ENCODE measurements at places on chromosomes 16 and 17.

DNA sequence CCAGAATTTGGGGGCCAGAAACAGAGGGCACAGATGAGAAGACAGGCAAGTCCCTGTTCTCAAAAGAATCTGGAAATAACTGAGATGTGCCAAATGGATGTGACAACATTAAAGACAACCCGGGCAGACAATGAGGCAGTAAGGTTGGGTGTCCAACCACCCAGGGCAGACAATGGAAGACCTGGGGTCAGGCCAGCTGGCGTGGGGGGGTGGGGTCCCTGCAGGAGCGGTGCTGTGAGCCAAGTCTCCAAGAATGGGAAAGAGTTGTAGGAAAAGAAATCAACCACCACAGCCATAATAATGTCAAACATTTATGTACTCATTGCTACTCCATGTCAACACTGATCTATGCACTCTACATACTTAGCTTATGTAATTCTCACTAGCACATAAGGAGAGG lies 203.3 kb downstream of the C16orf78 start:
- no peak for DNase-seq

DNA sequence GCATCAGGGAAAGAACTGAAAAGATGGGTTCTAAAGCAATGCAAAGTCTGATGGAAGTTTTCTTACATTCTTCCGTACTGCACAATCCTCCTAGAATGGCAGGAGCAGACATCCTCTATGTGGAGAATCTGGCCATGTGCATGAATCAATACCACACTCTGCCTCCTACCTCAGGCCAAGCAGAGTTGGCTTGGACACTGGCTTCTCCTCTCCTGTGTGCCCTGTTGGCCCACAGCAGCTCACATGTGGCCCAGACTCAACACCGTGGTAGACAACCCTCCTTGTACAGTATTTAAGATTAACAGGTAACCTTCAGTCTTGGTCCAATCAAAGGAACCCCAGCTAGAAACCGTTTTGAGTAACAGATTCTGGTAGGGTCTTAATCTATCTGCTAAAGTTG lies 101.9 kb downstream of the ZFHX3 start:
- no peak for DNase-seq

DNA sequence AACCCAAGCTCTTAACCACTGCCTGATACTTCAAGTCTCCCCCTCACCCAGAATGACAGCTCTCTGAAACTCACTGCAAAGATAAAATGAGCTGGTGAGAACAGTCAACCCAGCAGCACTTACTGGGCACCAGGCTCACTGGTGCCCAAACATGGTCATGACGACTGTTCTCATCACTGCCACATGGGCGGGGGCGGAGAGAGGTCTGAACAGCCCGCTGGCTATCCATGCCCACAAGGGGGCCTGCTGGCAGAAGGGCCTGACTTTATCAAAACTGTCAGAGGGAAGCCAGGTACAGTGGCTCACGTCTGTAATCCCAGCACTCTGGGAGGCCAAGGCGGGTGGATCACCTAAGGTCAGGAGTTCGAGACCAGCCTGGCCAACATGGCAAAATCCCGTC lies 4.0 kb downstream of the MYBBP1A start:
- no peak for DNase-seq

DNA sequence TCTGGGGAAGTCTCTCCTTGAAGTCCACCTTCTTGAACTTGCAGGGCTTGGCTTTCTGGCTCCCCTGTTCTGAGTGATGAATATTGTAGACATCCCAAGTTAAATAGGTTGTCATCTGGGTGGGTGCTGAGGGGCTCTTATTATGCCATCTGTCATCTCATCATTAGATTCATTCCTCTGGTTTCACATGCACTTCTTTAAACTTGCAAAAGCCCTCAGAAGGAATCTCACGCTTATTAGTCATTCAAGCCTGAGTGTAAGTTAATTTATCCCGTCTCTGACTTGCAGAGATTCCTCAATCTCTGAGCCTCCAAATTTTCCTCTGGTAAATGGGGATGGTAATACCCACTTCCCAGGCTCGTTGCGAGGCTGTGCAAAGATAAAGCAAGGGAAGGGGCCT lies 5.7 kb downstream of the MGAT5B start:
- no peak for DNase-seq

GRCh38 chr16:525520-526180 lies 1.9 kb upstream of the CAPN15 start:
- DNase-seq = peak; percentile 84

GRCh38 chr16:4594433-4595410 lies 20.0 kb downstream of the UBALD1 start:
- no peak for DNase-seq

DNA sequence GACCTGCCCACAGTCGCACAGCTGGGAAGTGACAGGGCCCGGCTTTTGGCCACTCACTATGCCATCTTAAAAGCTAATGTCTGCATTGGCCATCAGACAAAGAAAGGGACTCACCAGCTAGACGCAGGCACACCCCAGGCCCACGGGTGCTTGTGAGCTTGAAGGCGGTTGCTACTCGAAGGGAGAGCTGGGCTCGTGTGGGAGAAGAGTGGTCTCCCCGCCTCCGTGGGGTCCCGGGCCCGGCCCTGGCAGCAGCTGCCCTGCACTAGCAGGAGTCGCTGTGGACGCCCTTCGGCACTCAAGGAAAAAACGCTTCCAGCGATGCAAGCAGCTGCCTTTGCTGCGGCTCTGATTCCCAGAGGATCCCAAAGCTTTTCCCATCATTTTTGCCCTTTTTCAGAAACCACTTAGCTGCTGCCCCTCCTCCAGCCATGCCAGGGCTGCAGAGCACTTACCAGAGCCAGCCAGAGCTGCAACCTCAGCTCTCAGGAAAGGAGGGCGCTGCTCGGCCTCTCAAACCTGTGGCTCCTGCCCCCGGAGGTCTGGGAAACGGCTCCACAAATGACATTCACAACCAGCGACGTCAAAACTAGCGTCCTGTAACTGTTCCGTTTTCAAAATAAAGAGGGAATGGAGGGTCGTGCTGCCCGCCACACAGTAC lies 12.3 kb downstream of the TRPV1 start:
- no peak for DNase-seq

DNA sequence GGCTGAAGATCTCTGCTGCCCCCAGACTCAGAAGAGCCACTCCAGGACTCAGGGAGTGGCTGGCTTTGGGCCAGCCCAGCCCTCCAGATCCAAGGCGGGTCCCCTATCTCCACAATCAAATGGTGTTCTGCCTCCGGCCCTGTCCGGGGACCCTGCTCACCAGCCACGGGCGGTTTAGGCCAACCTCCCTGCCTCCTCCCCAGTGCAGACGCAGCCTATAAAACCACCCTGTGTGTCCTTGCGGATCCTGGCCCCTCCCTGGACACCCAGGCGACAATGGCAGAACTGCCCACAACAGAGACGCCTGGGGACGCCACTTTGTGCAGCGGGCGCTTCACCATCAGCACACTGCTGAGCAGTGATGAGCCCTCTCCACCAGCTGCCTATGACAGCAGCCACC lies at the start of gene SLC12A3:
Gene SLC12A3, plus strand, starts transcription at position 248 of the 400 bp plus-strand sequence. Its CDS starts 29 bp downstream, at position 277.
- DNase-seq = no peak

DNA sequence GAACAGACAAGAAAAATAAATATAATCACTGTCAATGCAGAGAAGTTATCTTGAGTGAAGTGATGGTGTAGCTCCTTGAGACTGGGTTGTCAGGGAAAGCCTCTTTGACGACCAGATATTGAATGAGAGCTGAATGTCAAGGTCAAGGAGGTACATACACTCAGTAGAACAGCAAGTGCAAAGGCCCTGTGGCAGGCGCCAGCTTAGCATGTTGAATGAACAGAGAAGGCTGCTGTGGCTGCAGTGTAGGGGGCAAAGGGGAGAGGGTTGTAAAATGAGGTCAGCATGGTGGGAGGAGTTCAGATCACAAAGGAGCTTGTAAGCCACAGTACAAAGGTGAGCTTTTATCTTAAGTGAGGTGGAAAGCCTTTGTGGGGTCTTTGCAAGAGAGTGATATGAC lies 111.5 kb downstream of the ZFHX3 start:
- DNase-seq = no peak

- no peak for DNase-seq
Measured at GRCh38 chr16:71409011-71409775, 32.7 kb downstream of the TLE7 start.

- DNase-seq = no peak
Measured at GRCh38 chr17:80798595-80799537, 192.8 kb upstream of the CHMP6 start.

DNA sequence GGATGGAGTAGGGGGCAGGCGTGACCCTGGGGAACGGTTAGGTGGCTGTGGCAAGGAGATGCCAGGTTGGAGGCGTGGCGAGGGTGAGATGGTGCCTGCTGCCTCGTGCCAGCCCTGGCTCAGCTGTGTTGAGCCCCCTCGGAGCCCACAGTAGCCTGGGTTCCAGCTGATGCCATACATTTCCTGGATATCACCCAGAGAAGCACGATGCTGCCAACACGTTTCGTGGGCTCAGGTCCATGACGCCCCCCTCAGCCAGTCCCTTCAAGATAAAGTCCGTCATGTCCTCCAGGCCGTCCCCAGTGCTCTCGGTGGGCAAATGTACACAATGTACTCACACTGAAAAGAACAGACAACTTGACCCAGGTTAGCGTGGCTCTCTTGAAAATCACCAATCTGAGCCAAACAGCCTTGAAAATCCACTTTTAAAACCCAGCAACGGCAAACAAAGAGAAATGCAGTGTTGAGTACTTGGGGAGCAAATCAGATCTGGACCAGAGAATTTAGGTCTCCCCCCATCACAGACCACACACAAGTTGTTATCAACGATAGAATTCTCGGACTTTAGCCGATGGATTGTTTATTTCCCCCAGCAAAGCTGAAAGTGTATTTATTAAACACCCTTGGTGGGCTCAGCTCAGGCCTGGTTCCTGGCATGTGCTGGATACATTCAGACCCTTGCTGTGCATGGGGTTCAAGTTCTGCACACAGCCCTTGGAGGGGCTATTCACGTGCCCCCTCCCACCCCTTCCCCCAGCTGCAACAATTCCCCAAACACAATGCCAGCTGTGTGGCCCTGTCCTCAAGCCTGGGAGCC lies 102.8 kb upstream of the PLCG2 start:
- DNase-seq = no peak

- DNase-seq = no peak
Measured at GRCh38 chr17:3935140-3935542, 18.9 kb upstream of the P2RX1 start.

GRCh38 chr17:31408586-31408985 lies 17.1 kb downstream of the RAB11FIP4 start:
- no peak for DNase-seq

GRCh38 chr16:88456356-88457292 lies 3.5 kb downstream of the ZFPM1 start:
- peak; percentile 77 for DNase-seq

DNA sequence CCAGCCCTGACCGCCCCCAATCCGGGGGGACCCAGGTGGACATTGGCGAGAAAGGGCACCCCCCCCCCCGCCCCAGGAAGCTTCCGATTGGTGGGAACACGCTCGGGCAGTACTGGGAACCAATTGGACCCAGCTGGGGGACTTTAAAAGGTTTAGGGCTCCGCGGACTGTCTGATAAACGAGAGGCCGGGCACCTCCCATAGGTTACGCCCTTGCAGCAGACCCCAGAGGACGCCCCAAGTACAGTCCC lies 245 bp downstream of the TMEM256 start:
- no peak for DNase-seq

DNA sequence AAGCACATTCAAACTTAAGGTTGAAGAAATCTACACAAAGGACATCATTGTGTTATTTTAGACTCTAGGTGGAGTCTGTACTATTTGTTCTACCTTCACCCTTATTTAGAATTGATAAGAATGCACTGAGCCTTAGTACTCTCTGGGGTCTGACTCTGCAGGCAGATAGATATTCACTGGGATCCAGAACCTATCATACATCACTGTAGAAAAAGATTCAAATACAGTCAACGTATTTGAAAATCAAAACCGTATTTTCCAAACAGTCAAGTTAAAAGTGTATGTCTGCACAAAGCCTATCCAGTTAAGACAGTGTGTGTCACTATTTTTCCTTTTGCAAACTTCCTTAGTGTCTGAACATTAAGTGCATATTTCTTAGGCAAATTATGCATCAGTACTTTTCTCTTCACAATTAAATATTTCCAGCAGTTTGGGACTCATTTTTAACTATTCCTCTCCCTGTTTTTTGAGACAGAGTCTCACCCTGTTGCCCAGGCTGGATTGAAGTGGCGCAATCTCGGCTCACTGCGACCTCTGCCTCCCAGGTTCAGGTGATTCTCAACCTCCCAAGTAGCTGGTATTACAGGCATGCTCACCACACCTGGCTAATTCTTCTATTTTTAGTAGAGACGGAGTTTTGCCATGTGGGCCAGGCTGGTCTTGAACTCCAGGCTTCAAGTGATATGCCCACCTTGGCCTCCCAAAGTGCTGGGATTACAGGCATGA lies 22.3 kb downstream of the MOSMO start:
- no peak for DNase-seq

GRCh38 chr17:57935833-57936807 lies 19.1 kb downstream of the CUEDC1 start:
- DNase-seq = no peak

DNA sequence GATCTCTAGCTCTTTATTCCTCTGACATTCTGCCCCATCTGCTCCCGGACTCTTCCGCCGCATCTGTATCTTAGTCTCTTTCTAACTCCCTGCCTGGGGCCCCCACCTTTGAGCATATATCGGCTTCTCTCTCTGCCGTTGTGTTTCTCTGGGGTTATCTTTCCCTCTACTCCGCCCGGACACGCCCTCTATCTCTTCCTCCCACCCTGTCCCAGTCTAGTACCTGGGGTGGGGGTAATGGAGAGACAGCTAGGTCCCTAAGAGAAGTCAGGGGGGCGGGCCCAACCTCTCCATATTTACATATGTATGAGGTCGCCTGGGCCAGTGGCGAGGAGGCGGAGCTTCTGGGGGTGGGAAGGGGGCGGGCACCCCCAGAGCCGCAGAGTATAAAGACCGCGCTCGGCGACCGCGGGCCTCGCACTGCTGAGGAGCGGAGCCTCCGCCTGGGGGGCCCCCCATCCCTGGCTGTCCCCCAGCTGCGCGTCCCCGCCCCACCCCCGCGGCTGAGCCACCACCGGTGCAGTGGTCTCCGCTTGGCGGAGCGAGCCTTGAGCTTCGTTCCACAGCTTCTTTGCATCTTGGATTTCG lies at the start of gene ATP1B2:
Gene ATP1B2, plus strand, starts transcription at position 418 of the 588 bp plus-strand sequence. CDS start 593 bp downstream, outside the sequence.
- peak; percentile 79 for DNase-seq

- DNase-seq = no peak
Measured at GRCh38 chr16:57651344-57652333, 16.5 kb upstream of the ADGRG3 start.

GRCh38 chr16:46832757-46833459 lies 1.9 kb upstream of the C16orf87 start:
- no peak for DNase-seq

DNA sequence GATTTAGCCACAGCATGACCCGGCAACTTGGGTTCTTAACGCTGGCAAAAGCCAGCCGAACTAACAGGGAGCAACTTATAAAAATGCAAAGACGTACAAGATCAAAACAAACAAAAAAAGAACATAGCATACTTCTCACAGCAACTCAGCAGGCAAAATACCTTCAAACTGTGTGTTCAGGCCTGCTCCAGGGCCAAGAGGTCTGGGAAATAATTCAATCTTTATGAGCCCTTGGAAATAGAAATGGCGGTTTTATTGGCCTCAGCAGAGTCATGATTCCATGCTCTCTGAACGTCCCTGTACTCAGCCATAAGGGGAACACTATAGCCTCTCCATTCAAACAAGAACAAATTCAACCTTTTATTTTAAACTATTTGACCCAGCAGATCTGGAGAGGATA lies 101.3 kb upstream of the C17orf78 start:
- no peak for DNase-seq

- no peak for DNase-seq
Measured at GRCh38 chr16:80014241-80014939, 413.9 kb upstream of the MAF start.

All from activated CD8-positive, alpha-beta memory T cell treated with anti-CD3 and anti-CD28 coated beads, Interleukin-2, amount 50 U/mL, for 48 hours (primary cell).